ENCODE measurements at places on chromosomes 2 and 18.

GRCh38 chr2:240925568-240926515 is 19.7 kb downstream of the CROCC2 start:
- no peak for DNase-seq

DNA sequence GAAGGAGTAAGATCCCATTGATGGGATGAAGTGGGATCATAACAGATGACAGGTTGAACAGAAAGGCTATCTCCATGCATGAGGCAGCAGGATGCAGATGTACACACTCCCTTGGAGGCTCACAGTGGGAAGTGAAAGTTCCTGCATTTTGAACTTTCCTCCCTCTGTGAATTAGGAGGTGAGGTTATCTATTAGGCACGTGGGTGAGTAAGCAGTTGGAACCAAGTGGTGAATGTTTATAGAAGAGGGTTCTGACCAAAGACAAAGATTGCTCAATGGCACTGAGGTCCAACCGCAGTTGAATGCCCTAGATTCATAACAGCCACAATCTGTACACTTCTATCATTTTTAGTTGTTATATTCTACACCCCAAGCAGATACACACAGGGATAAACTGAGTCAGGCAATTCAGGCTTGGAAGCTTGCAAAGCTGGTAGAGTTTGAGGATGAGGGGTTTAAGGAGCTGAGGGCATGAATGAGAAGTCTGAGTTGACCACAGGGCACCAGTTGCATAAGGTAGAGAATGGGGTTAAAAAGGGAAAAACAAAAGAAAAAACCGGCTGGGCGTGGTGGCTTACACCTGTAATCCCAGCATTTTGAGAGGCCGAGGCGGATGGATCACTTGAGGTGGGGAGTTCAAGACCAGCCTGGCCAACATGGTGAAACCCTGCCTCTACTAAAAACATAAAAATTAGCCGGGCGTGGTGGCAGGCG is 7.1 kb upstream of the KCMF1 start:
- peak; percentile 50 for DNase-seq

GRCh38 chr2:172098650-172099471 is 3.8 kb downstream of the DLX2 start:
- no peak for DNase-seq

- DNase-seq, result peak; percentile 6
Measured at GRCh38 chr2:150885236-150885635, 376.4 kb downstream of the RBM43 start.

DNA sequence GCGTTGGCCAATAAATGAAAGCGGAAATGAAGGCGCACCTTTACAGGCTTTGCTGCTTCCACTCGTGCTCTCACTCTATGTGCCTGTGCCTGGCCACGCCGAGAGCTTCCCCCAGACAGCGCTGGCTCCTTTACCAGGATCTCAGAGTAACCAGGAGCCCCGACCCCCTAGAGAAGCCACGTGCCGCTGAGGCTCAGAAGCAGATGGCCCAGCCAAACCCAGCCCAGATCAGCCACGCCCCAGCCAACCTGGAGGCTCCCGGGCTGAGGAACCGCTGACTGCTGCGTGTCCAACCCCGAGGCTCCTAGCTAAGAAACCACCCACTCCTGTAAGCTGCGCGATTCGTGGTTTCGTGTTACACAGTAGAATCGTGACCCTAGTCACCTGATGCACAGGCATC is 199.3 kb downstream of the NCK2 start:
- DNase-seq, result no peak

- DNase-seq, result no peak
Measured at GRCh38 chr2:108898315-108899082, 90.5 kb downstream of the EDAR start.

GRCh38 chr2:190759749-190760213 is 110.9 kb downstream of the NAB1 start:
- DNase-seq, result peak; percentile 57

GRCh38 chr2:109555346-109555900 is 58.3 kb downstream of the SEPTIN10 start:
- DNase-seq, result no peak

GRCh38 chr2:3222636-3223035 is 155.0 kb downstream of the EIPR1 start:
- no peak for DNase-seq

GRCh38 chr2:133843091-133843490 is 274.8 kb upstream of the NCKAP5 start:
- DNase-seq, result peak; percentile 7

GRCh38 chr2:122565364-122565763 is 809.9 kb downstream of the TSN start:
- no peak for DNase-seq

DNA sequence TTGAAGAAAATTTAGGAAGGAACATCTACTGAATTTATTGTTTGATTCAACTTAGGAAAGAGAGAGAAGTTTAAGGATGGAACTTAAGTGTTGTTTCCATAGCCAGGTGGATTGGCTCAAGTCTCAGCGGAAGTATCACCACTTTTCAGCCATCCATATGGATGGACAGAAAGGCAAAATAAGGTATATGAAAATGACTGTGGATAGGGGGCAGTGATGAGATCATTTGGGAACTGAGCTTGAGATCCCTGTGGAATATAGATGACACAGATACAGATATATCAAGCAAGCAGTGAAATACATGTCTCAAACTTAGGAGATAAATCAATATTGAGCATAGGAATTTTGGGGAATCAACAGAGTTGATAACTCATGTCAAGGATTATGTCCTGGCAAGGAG is 1462.7 kb upstream of the NXPH2 start:
- DNase-seq, result no peak

DNA sequence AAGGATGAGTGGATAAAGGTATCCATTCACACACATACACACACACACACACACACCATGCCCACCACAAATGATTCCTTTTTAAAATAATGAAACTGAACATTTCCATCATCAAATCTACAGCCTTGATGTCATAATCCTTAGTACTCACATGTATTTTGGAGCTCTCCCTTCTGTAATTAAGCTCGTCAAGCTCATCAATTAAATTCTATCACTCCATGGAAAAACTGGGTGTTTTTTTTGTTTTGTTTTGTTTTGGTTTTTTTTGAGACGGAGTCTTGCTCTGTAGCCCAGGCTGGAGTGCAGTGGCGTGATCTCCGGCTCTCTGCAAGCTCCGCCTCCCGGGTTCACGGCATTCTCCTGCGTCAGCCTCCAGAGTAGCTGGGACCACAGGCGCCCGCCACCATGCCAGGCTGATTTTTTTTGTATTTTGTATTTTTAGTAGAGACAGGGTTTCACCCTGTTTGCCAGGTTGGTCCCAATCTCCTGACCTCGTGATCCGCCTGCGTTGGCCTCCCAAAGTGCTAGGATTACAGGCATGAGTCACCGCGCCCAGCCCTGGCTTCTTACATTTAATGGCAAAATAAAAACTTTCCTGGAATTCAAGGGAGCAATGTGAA is 78.6 kb upstream of the RGPD4 start:
- DNase-seq, result no peak

GRCh38 chr2:26847655-26848335 is at the start of gene DPYSL5:
Gene DPYSL5 (plus strand): TSS chr2:26848132. CDS start chr2:26898500, 50,368 bp downstream.
- DNase-seq, result no peak

DNA sequence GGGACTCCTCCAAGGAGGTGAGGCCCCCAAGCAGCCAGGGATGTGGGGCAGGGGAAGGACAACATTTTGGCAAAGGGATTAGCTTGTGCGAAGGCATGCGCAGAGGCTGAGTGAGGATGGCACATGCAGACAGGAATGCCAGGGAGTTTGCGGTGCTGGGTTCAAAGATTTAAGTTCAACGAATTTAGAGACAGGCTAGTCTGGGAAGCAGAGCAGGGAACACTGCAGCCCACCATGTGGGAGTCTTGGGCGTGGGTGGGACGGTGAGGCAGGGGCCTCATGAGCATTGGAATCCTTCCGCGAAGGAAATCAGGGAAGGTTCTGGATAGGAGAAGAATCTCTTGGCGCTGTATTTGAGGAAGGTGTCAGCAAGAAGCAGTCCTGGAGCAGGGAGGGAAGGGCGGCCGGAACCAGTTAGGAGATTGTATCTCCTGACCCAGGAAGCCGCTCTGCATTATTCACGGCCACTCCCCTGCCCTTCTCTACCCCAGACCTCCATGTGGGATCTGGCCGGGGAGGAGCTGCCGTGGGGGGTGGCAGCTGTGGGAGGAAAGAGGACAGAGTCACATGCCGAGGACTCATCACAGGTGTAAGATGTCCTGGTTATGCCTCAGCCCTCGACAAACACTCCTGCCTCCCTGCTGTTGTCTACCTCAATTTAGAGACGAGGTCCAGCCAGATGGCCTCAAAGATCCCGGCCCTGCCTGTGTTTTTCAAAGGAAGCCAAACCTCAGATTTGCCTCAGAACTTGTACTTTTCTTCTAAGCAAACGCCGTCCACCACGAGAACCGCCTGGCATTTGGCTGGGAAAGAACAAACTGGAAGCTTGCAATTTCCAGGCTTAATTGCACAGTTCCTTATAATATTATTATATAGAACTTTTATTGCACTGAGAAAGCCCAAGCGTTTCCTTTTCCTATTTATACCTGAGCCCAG is 123.7 kb upstream of the SMAD2 start:
- DNase-seq, result no peak

DNA sequence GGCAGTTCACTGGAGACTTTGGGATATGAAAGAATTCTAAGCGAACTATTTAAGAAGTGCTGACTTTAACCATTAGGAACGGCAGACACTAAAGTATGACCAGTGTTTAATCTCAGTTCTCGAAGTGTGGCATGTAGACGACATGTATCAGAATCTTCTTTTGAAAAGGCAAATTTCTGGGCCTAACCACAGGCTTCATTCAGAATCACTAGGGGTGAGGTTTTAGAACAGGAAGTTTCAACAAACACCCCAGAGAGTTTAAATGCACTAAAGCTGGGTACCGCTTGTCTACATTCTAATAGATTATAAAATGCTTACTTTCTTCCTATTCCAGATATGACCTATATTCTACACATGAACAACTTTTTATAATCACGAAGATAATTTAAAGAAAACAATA is 180.3 kb downstream of the ANKRD44 start:
- DNase-seq, result no peak

DNA sequence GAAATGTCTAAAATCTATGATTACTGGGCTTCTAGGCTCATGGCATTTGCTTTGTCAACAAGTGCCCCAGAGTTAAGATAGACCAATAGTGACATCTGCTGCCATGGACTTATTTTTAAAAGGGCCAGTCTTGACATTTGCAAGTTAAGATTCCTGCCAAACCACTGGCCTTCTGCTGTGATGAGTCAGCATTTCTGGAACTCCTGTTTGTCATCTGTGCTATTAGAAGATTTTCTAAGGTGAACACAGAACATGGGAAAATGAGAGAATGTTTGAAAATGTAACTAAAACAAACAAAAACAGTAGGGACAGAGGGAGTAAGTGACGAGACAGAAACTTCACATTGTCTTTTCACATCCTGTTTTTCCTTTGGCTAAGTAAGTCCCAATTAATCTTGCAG is 93.7 kb upstream of the WDR75 start:
- DNase-seq, result peak; percentile 91

- DNase-seq, result no peak
Measured at GRCh38 chr2:63287956-63288355, 237.3 kb downstream of the OTX1 start.

DNA sequence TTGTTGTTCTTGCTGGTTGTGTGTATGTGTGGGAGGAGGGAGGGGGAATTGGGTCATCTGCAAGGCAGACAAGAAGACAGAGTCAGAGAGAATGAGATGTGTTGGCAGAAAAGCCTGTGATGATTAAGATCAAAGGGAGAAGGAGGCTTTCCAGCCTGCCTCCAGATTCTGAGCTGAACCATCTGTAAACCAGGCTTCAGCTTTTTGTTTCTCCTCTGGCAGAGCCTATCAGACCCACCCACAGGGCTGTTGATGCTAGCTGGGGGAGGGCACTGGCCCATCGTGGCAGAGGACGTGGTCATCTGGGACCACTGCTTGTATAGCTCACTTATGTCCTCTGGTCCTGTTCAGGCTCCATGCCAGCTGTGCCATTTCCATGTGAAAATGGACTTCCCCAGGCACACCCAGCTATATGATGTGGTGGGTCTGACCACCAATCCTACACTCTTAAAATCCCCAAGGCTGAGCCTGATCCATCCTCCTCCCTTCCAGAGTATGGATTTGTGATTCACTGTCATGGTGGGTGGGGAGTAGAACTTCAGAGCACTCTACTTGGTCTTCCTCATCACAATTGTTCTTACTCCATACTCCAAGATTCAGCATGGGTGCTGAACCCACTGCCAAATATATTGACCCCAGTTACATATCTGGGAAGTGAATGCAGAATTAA is 27.8 kb upstream of the COL6A3 start:
- DNase-seq, result peak; percentile 70

DNA sequence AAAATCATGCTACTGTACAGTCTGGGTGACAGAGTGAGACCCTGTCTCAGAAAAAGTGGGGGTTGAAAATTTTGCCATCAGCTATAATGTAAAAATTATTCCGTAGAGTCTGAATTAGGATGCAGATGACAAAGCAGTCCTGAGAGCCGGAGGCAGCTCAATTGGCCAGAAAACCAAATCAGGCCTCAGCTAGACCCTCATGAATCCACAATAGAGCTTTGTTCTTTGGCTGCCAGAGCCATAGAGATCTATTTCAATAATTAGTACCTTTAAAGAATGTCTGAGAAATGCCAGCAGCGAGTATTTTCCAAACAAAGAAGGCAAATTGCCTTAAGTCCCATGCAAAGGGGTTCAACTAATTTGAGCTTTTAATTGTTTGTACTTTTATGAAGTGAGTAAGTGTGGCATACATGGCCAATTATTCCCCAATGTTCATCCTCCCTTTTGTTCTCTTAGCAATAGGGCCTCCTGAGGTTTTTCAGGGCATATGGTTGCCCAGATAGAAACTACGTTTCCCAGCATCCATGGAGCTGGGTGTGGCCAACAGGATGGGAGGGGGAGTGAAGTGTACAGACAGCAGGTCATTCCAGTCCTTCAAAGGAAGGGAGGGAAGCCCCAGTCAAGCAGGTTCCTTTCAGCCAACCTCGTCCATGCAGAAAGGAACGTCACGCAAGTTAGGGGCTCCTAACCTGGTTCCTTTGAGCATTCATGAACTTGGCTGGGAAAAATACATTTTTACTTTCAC is 211.3 kb upstream of the APCDD1 start:
- no peak for DNase-seq

- DNase-seq, result no peak
Measured at GRCh38 chr2:219220652-219221402, 2.1 kb upstream of the ABCB6 start.

- no peak for DNase-seq
Measured at GRCh38 chr2:105175231-105175630, 66.3 kb upstream of the GPR45 start.

- DNase-seq, result no peak
Measured at GRCh38 chr18:52499016-52499415, 159.0 kb downstream of the DCC start.

DNA sequence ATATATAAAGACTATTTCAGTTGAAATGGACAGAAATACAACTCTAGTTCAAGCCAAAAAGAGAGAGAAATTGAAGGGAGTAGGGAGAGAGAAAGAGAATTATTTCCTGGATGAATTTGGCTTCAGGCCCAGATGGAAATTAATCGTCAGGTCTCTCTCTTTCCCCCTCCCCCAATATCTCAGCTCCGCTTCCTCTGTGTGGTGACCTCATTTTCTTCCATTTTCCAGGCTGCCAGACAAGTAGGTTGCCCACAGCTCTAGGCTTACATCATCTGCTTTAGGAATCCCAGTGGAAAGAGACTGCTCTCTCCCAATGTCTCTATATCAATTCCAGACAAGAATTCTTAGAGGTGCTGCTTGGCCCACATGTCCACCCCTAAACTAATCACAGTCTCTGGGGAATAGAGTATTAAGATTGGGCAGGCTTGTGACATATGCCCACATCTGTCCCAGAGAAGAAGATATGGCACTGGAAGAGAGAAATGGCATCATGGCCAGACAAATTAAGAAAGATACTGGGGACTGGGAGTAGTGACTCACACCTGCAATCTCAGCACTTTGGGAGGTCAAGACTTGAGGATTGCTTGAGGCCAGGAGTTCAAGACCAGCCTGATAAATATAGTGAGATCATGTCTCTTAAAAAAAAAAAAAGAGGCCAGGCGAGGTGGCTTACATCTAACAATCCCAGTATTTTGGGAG is 37.2 kb upstream of the CFAP36 start:
- peak; percentile 41 for DNase-seq

All from stromal cell of bone marrow (primary cell).